Activated T-cell treated with anti-CD3 and anti-CD28 coated beads for 48 hours (primary cell): ENCODE measurements at places on chromosomes 3 and 15.

- no peak for DNase-seq
These were observed 57.9 kb downstream of the STAG1 start for GRCh38 chr3:136694321-136694720.

GRCh38 chr15:42160136-42160535 is 3.7 kb upstream of the PLA2G4F start:
- no peak for DNase-seq

DNA sequence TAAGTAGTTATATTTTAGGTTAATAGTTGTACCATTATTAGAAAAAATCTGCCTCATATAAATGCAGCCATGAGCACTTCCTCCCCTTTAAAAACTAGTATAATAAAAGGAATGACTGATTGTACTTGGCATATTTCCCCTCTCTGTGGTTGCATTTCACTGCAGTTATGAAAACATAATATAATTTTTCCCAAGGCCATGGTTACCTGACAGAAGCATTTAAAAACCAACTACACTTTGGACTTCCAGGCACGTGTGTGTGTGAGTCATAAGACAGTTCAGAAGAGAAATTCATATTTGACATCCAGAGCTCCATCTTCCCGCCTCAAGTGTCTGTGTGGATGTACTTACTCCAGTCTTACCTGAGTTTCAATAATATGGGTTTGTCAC is 828.2 kb upstream of the CFAP20DC start:
- DNase-seq, result no peak

- DNase-seq, result no peak
These were observed 202.6 kb downstream of the MEX3B start for GRCh38 chr15:81843226-81843625.

GRCh38 chr3:1235526-1236120 is 142.8 kb downstream of the CNTN6 start:
- no peak for DNase-seq

GRCh38 chr3:129593595-129594339 is 12.7 kb downstream of the PLXND1 start:
- peak; percentile 73 for DNase-seq

DNA sequence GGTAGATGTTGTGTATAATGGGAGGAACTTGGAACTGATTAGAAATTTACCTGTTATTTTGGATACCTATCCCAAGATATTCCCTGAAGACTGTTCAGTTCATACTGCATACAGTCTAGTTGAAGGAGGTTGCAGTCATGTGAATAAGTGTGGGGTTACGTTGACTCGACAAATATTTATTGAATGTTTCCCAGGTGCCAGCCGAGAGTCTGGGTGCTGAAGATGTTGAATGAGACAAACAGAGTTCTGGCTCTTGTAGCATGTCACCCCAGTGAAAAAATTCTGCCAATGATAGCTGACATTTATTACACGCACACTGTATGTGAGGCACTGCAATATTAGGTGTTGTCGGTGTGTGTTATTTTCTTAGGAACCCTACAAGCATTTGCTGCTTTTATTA is 176.0 kb downstream of the KCNMB2 start:
- DNase-seq, result no peak

DNA sequence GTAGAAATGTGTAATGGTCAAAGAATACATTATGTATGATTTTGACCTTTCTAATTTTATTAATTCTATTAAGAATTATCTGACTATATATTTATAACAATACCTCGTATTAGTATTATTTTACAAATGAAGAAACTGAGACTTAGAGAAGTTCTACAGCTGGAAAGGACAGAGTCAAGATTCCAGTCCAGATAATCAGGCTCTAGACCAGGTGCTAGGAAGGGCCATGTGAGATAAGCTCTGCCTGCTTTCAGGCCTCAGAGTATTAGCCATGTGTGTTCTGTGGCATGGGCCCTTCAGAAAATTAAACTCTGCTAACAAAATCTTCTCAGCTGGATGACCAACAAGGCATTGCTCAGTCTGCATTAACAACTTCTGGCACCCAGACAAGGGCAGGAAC is 87.5 kb downstream of the CD200R1L start:
- DNase-seq, result no peak

DNA sequence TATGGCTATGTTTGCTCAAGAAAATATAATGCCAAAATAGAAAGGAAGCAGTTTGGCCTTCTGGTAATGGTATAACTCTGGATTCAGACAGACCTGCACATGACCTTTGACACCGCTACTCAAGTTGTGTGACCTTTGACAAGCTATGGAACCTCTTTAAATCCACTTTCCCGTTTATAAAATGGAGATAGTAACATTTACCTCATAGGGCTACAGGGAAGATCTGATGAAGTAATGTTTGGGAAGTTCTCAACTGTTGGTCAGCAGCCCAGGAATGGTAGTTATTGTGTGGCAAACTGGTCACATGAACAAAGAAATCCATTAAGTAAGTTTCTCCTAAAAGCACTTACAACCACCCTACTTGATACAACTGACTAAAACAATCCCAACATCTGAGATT is 95.1 kb upstream of the PHLDB2 start:
- DNase-seq, result no peak

DNA sequence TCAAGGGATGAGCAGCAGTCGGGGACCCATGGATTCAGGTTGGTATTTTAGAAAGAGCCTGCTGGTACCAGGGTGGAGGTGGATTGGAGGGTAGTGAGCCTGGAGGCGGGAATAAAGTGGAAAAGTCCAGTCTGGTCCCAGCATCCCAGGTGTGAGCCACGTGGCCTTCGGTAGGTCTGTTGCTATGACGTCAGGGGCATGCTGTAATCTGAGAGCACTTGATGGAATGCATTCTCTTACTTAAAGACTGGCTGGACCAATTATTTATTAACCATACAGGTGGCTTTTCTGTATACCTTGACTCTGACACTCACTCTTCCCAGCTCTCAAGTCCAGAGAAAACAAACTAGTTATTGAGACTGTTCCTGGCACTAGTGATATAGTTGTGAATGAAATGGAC is 389.9 kb upstream of the RGMA start:
- no peak for DNase-seq

GRCh38 chr3:69012100-69012799 is 1.2 kb downstream of the EOGT start:
- DNase-seq, result no peak

DNA sequence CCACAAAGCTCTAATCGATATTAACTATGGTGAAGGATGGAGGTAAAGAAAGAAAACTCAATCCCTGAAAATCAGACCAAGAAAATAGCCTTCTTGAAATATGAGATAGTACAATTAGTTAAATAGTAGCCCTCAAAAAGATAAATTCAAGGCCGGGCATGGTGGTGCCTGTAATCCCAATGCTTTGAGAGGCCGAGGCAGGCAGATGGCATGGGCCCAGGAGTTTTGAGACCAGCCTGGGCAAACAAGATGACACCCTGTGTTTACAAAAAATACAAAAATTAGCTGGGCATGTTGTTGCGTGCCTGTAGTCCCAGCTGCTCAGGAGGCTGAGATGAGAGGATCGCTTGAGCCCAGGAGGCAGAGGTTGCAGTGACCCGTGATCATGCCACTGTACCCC is 31.6 kb upstream of the CEP152 start:
- no peak for DNase-seq

- DNase-seq, result no peak
These were observed 66.6 kb downstream of the SLC12A8 start for GRCh38 chr3:125145751-125146475.

DNA sequence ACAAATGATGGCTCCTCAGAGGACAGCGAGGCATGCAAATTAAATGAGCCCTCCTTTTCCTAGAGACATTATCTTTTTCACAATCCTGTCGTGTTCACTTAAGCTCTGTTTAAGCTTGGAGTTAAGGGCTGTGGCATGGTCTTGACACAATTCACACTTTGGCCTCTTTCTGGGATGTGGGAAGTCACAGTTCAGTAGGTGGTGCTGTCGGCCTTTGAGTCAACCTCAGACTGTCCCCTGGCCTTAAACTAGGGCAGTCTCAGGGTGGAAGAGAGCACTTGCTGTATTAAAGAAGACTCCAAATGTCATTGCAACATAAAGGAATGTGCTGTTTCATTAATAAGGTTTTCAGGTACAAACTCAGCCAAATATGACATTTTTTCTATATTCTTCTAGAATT is 351.0 kb downstream of the MCTP2 start:
- no peak for DNase-seq

GRCh38 chr3:190375246-190375645 is 12.7 kb upstream of the CLDN16 start:
- DNase-seq, result no peak

GRCh38 chr15:39589815-39590644 is 9.2 kb downstream of the THBS1 start:
- DNase-seq, result no peak

GRCh38 chr3:187150599-187150998 is 11.3 kb upstream of the RPL39L start:
- peak; percentile 54 for DNase-seq

- no peak for DNase-seq
These were observed 3.2 kb upstream of the GABRG3 start for GRCh38 chr15:26967719-26968269.

GRCh38 chr3:138939561-138940241 is 7.2 kb downstream of the FOXL2 start:
- no peak for DNase-seq

DNA sequence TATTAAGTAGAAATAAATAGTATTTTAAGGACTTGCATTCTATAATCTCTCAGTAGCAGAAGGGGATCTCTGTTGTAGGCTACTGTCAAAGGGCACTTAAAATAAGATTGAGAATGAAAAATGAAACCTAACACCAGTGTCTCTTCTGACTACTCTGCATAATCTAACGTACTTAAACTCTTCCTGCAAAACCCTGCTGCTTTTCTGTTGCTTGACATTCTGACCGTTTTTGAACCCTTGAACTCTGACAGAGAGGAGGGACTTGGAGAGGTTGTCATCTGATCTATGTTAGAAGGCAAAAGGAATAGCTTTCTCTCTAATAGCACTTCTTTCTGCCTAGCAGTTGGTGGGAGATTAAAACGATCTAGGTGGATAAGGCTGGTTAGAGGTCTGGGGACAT is 204.6 kb downstream of the ZIC1 start:
- no peak for DNase-seq

GRCh38 chr3:155702745-155703591 is 41.9 kb downstream of the PLCH1 start:
- DNase-seq, result no peak

DNA sequence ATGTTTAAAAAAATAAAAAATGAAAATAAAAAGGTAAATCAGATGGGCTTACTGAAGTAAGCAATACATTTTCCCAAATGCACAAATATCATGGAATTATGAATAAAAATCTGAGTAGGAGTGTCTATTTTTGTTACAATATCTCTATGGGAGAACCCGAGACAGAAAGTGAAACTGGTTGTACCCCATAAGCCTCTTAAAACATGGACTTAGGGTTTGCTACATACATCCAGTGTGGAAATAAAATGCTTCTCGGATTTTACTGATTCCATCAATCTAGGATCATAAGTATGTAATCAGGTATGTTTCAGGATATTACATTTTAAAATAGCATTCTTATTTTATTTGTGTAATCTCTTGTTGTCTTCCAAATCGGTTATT is 177.8 kb upstream of the CDIN1 start:
- no peak for DNase-seq

DNA sequence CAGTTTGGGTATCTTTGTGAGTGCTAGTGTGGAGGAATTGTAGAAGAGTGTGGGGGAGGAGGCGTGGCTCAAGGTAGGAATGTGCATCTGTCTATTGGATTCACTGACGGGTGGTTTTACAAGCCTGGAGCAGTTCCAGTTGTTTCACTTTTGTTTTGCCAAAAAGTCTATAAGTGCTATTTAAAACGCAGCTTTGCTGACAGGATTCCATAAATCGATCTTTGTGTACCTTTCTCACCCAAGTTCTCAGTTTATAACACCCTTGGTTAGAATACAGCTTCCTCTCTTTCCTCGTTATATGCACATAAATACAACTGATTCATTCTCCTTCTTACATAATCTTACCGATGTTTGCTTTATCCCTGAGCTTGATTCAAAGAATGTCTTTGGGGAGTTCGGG is 123.2 kb upstream of the UBE2E2 start:
- DNase-seq, result no peak

- no peak for DNase-seq
These were observed 2.9 kb upstream of the KLHL40 start for GRCh38 chr3:42682301-42683070.

DNA sequence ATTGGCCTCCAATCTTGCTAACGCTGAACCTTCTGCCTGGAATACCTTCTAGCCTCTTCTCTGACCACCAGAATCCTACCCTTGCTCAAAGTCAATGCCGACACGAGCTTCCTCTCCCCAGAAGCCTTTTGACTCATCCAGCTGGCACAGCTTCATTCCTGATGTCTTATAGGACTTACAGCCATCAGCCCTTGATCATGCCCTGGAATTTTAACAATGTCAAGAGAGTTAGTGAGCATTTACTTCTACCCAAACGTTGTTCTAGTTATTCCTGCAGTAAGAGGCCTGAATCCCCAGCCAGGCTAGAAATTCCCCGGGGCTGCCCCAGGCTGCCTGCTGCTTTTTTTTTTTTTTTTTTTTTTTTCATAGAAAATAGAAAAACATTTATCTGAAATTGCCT is 3.9 kb downstream of the CYP1A2 start:
- DNase-seq, result no peak

DNA sequence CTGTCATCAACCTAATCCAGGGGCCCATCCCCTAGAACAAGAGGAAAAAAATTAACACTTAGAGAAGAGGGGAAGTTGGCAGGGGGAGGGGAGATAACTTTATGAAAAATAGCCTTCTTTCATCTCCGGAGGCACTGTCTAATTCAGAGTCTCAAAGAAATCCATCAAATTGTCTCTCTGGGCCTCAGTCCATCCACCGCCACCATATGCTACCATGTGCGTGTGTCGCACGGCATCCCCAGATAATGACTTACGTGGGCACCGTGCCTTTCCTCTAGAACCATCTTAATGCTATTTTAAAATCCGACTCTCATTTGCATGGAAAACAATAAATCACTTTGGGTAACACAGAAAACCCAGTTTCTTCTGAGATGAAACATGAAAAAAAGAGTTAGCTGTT is 619.7 kb downstream of the FHIT start:
- DNase-seq, result no peak

GRCh38 chr3:21502656-21503055 is 248.4 kb downstream of the ZNF385D start:
- DNase-seq, result no peak

GRCh38 chr3:145357453-145357852 is 803.5 kb downstream of the PLOD2 start:
- DNase-seq, result no peak

DNA sequence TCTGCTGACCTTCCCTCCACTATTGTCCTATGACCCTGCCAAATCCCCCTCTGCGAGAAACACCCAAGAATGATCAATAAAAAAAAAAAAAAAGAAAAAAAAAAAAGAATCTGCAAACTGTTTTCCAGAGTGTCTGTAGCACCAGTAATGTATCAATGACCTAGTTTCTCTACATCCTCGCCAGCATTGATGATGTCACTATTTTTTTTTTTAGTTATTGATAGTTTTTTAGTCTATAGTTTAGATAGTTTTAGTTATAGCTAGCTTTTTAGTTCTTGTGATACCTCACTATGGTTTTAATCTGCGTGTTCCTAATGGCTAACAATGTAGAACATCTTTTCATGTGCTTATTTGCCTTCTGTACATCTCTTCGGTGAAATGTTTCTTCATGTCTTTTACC is 36.1 kb upstream of the XIRP1 start:
- DNase-seq, result no peak

- DNase-seq, result no peak
These were observed 115.0 kb upstream of the TPRG1 start for GRCh38 chr3:189056646-189057335.

GRCh38 chr3:64825404-64826120 is 137.8 kb upstream of the ADAMTS9 start:
- no peak for DNase-seq

- no peak for DNase-seq
These were observed 14.2 kb upstream of the SEMA3B start for GRCh38 chr3:50254577-50255250.
